ENCODE measurements at places on chromosomes 6 and 20.
A peak's percentile ranks its signal among the peaks of the same experiment; 100 is the strongest.

GRCh38 chr6:166785131-166785530, 158.1 kb upstream of the RPS6KA2 start:
- DNase-seq, result no peak

- DNase-seq, result no peak
Measured at GRCh38 chr6:44725070-44725469, 337.6 kb downstream of the CDC5L start.

GRCh38 chr6:109235481-109236038, 140.3 kb downstream of the CEP57L1 start:
- DNase-seq, result no peak

DNA sequence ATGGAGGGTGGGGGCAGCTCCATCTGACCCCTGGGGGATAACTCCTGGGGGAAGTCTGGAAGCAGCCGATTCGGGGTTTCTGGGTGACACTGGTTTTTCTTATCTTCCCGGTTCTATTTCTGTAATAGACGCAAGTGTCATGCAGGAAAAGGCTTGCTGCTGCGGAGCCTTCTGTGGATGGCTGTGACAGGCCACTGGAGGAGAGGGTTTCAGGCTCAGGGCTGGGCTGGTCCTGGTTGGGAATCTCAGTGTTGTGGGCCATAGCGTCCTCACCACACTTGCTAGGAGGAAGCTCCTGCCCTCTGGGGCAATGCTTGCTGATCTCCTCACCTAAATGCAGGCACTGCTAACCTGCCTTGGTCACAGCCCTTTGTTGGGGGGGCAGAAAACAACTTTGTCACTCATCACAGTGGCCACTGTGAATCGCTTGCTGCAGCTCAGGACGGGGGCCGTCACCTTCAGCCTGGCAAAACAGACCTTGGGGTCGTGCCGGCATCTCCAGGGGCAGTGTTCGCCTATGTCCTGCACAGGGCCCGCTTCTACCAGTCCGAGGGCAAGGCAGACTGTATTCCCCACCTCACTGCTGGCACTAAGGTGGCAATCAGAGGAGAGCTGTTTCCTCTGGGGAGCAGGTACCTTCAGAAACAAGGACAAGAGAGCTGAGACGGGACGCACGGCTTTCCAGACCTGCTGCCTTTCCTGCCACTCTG, 4.4 kb upstream of the TUBB1 start:
- DNase-seq, result no peak

- no peak for DNase-seq
Measured at GRCh38 chr20:37762716-37763485, 69.1 kb downstream of the CTNNBL1 start.

GRCh38 chr6:121592261-121592935, 157.0 kb downstream of the GJA1 start:
- DNase-seq, result peak; percentile 18

- no peak for DNase-seq
Measured at GRCh38 chr6:127967708-127968107, 66.8 kb upstream of the THEMIS start.

DNA sequence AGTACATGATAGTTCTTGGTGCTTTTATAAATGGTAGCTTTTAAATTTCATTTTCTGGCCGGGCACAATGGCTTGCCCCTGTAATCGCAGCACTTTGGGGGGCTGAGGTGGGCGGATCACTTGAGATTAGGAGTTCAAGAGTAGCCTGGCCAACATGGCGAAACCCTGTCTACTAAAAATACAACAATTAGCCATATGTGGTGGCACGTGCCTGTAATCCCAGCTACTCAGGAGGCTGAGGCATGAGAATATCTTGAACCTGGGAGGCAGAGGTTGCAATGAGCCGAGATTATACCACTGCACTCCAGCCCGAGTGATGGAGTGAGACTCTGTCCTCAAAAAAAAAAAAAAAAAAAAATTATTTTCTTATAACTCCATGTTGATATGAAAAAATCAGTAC, 36.0 kb downstream of the LRRN4 start:
- no peak for DNase-seq

DNA sequence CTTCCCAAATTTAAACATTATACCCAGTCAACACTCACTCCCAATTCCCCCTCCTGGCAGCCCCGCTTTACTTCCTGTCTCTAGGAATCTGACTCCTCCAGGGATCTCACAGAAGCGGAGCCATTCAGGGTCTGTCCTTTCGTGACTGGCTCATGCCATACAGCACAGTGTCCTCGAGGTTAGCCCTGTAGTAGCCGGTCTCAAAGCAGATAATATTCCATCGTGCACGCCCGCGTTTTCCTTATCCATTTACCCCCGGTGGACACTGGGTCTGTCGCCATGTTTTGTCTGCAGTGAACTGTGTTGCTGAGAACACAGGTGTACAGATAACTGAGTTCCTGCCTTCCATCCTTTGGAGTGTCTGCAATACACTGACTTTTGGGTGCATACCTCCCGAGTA, 95.3 kb downstream of the TTLL2 start:
- DNase-seq, result no peak

- no peak for DNase-seq
Measured at GRCh38 chr6:95439741-95440140, 137.6 kb upstream of the MANEA start.

DNA sequence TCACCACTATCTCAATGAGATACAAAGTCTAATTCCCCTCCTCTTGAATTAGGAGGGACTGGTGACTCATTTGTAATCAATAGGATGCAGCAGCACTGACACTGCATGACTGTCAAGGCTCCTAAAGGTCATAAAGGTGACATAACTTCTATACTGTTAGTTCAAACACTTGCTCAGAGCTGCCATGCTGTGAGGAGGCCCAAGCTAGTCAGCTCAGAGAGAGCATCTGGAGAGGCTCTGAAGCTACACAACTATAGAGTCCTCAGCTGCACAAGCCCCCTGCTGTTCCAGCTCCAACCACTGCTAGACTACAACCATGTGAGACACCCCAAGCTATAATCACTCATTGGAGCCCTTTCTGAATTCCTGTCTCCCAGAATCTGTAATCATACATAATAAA, 17.0 kb upstream of the HEY2 start:
- no peak for DNase-seq

GRCh38 chr6:160730911-160731310, 28.9 kb downstream of the PLG start:
- no peak for DNase-seq

- DNase-seq, result no peak
Measured at GRCh38 chr6:24257282-24257681, 100.6 kb downstream of the DCDC2 start.

GRCh38 chr6:39769012-39769411, 23.2 kb upstream of the DAAM2 start:
- no peak for DNase-seq

DNA sequence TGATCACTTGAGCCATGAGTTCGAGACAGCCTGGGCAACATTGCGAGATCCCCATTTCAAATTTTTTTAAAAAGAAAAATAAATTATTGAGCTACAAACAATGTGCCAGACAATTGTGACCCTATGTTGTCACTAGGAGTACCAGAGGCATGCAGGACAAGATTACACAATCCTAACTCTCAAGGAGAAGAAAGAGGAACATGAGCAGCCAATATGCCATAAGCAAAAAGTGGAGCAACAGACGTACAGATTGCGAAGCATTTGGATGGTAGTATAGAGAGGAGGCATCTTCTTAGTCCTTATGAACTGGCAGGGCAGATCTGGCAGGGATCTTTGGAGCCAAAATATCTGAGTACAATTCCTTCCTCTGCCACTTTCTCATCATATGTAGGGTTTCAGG, 156.4 kb downstream of the OR2B2 start:
- DNase-seq, result no peak

GRCh38 chr6:44967481-44967880, 360.6 kb upstream of the RUNX2 start:
- no peak for DNase-seq

- DNase-seq, result peak; percentile 75
Measured at GRCh38 chr20:444862-445426, 17.4 kb downstream of the TBC1D20 start.

DNA sequence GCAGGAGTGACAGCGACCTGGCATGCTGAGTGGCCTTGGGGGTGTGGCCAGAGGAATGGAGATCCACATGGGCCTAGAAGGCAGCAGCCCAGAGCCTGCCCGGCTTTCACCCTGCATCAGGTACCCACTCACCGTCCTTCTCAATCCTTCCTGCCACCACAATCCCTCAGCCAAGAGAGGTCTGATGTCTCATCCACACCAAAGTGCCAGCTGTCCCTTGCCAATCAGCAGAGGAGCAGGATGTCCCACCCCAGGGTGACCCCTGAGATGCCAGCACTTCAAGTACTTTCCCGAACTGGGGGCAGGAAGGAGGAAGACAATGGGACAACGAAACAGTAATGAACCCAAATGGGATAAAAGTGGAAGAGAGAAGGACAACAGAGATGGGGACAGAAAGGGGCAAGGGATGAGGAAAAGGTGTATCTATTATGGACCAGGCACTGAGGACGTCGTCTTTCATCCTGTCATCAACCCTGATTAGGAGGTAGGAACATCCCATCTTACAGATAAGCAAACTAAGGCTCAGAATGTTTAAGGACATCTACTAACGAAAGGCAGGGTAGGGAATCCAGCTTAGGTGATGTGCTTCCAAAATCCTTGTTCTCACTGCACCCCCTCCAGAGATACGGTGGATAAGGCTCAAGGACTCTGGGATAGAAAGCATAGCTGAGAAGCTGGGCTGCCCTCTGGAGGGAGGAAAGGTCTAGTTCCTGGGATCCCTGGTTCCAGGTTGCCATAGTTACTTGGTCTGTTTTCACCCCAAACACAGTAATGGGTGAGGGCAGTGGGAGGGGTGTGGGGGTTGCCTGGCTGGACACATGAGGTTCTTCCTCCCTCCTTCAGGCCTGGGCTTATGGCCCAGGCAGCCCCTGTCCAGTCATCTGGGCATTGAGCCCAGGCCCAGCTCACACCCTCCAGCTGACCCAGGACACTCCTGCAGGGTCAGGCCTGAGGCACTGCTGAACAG, 4.5 kb upstream of the TNXB start:
- peak; percentile 58 for DNase-seq

DNA sequence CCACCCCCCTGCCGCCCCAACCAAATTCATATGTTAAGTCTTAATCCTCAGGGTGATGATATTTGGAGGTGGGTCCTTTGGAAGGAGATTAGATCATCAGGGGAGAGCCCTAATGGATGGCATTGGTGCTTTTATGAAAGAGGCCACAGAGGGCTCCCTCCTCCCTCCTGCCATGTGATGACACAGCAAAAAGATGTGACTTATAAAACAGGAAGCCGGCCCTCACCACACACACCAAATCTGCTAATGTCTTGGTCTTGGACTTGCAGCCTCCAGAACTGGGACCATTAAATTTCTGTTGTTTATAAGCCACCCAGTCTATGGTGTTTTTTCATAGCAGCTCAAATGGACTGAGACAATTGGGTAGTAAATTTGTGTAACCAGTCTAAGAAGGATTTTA, 176.3 kb downstream of the ADGRG6 start:
- no peak for DNase-seq

DNA sequence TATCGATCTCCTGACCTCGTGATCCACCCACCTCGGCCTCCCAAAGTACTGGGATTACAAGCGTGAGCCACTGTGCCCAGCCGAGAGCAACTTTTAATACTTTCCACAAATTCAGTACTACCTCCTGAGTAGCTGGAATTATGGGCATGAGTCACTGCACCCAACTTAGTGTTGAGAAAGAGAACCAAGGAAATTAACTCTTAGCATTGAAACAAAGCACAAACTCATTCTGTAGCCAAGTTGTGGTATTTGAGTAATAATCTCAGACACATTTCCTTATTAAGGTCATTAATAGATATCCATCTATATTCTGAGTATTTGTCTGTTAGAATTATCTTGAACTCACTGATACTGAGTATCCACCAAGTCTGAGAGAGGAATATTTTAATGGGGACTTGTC, 14.3 kb upstream of the ELOVL2 start:
- no peak for DNase-seq

- no peak for DNase-seq
Measured at GRCh38 chr20:54345301-54345724, 130.1 kb upstream of the DOK5 start.

GRCh38 chr20:24148372-24148771, 159.8 kb upstream of the GGTLC1 start:
- DNase-seq, result no peak

GRCh38 chr6:20853828-20854227, 319.6 kb downstream of the CDKAL1 start:
- no peak for DNase-seq

GRCh38 chr6:16533210-16533609, 228.1 kb downstream of the ATXN1 start:
- no peak for DNase-seq

GRCh38 chr6:74597266-74597665, 608.6 kb downstream of the COL12A1 start:
- DNase-seq, result no peak

DNA sequence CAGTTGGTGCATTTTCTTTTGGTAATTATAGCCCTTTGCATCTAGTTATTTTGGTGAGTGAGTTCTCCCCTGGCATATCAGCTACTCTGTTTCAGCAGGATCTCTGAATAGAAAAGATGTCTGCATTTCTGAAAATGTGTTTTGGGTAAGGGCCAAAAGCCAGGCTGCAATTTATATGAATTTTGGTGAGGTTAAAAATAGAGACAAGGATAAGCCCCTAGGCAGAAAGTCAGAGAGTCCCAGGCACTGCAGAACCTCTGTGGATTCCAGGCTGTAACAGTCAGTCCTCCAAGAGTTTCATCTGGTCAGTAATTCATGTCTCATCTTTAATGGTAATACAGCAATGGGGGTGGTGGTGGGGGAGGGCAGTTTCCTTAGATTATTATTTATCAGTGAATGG, 53.0 kb downstream of the HDGFL1 start:
- no peak for DNase-seq

DNA sequence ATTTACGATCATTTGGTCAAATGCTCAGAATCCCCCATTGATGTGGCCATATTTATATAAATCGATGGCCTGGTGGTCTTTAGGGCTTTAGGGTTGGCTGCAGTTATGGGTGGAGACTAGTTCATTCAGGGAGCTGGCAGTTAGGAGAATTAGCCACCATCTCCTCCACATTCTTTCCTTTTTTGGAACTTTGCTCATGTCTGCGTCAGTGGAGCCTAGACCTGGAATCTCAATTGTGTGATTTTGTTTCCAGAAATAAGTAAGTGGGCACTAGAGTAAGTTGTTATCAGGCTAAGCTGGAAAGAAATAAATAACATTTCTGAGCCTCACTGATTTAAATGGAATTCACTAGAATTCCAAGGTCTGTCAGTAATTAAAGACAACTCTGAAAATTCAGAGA, 29.0 kb upstream of the ELOVL5 start:
- no peak for DNase-seq

DNA sequence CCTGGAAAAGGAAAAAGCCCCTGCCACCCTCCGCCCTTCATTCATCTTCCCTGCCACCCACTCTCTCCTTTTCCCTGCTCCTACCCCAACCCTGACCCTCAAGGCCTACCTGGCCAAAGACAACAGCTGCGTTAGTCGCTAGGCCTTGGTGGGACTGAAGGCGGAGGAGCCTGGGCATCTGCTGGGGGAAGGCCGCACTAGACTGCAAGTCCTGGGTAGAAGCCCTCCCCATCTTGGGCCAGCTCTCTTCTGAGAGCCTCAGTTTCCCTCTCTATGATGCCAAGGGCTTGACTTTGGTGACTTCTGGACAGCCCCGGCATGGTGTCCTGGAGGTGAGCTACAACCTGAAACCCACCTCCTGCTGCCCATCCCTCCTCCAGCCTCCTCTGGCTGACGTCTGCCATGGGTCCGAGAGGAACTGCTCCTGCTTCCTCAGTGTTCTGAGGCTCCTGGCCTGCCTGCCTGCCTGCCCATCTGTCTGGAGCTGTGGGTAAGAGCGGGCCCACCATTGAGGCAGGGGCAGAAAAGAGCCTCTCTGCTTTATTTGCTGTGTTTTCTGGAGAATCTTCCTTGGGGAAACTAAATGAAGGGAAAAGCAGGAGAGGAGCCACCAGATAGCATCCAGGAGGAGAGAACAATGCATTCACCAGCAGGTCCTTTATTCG, 7.5 kb upstream of the FOXC1 start:
- DNase-seq, result no peak
